Activated naive CD4-positive, alpha-beta T cell treated with anti-CD3 and anti-CD28 coated beads, Interleukin-2, amount 10 ng/mL, durations not matched to agents 5 hours and 36 hours (primary cell): ENCODE measurements at places on chromosomes 2 and 18. TPM values are rescaled to one million over a fixed set of nuclear protein-coding genes. Genes with fewer than 3 reads are reported as not detected.

TACR1 gene
- total RNA-seq: not detected

NAT8 gene
- total RNA-seq: not detected

MAPK4 gene
- total RNA-seq: not detected

TMX3 gene
- total RNA-seq: 58.6 TPM

MLPH gene
- not detected for total RNA-seq

GALNT14 gene
- not detected for total RNA-seq

AGXT gene
- total RNA-seq: not detected

HOXD12 gene
- not detected for total RNA-seq

C1D gene
- total RNA-seq: 16.2 TPM

ANKRD30B gene
- not detected for total RNA-seq

PLEKHB2 gene
- 57.2 TPM for total RNA-seq

CDCA7 gene
- 80.3 TPM for total RNA-seq

SULT6B1 gene
- not detected for total RNA-seq

WNT6 gene
- total RNA-seq: not detected

CYTIP gene
- total RNA-seq: 334 TPM

LAMA1 gene
- not detected for total RNA-seq

EPHA4 gene
- 26.3 TPM for total RNA-seq

SNRPD1 gene
- total RNA-seq: 81.2 TPM

MOB4 gene
- total RNA-seq: 17.2 TPM

TUBB6 gene
- total RNA-seq: 1.9 TPM

SCLY gene
- total RNA-seq: 23.4 TPM

GPR75 gene
- total RNA-seq: 2.3 TPM

SPEG gene
- total RNA-seq: 1.5 TPM

CYP27A1 gene
- 0.10 TPM for total RNA-seq

COLEC11 gene
- total RNA-seq: not detected
